Naive thymus-derived CD4-positive, alpha-beta T cell (primary cell): ENCODE measurements at places on chromosomes 4 and X.
A peak's percentile ranks its signal among the peaks of the same experiment; 100 is the strongest.

DNA sequence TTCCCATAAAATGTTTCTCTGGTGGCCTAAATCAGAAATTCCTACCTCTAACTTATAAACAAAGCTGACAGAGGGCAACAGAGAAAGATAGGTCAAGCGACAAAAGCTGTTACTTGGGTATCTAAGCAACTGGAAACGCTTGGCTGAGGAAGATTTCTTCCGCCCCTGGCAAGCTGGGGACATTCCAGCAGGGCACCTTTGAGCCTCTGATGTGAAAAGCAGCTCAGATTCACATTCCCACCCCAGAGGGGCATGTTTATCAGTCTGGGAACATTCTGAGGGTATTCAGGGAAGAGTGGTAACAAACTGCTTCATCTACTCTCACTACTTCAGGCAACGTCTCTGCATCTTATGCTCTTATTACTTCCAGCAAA, 3.5 kb upstream of the CDS1 start:
- DNase-seq = no peak

DNA sequence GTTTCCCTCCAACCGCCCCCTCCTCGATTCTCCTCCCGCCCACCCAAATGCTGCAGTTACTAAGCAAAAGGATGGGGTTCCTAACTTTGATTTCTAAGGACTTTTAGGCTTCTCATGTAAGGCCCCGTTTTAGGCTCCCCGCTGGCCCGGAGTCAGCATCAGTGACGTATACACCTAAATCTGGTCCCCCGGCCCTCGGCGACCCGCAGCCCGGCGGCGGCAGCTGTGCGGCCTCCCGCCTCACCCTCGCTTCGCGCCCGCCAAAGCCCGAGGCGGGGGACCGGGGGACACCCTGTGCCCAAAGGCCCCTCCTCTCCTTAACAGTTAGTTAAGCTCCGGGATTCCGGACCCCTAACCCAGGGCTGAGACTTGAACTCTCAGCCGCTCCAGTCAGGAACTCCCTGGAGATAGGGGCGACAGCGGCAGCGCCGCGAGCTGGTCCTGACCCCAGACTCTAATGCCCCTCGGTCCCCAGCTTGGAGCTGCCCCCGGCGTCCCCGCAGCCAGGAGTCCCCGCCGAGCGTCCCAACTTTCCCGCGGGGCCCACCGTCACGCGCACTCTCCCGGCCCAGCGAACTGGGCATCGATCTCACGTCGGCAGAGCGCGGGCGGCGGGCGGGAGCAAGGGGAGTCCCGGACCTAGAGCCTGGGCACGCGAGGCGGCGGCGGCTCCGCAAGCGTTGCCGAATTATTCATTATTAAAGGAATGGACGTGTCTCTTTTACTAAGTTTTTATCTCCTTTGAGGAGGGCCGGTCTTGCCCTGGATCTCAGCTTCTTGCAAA, 1.5 kb upstream of the NR3C2 start:
- peak; percentile 49 for DNase-seq

- no peak for DNase-seq
Measured at GRCh38 chr4:98377559-98377958, 116.4 kb downstream of the RAP1GDS1 start.

DNA sequence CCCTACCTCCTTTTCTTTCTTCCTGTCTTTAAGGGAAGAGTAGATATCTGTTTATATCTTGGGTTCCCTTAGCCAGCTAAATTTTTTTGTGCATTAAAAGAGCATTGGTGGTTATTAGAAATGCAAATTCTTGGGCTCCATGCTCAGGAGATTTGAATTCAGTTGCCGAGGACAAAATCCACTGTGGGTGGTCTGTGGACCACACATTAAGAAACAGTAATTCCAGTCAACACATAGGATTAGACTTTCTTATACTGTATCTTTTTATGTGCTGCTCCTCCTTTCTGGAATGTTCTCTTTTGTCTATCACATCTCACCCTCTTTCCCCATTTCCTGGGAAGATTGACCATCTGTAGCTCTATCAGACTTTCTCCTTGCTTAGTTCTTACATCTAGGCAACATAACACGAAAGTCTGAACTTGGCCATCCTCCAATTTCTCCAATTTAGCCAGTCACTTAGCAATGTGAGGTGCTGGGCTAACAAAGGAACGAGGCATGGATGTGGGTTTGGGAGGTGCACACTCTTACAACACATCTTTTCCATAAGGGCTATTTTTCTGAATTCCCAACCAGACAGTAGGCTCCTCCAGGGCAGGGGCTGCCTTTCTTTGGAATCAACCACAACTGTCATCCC, 5.3 kb upstream of the PDLIM3 start:
- no peak for DNase-seq

GRCh38 chrX:39397561-39398199, 596.4 kb downstream of the MID1IP1 start:
- DNase-seq = no peak

GRCh38 chr4:4726051-4726450, 133.4 kb upstream of the MSX1 start:
- DNase-seq = no peak

GRCh38 chr4:147368948-147369347, 111.9 kb upstream of the EDNRA start:
- no peak for DNase-seq

GRCh38 chr4:113977526-113977855, 2.0 kb downstream of the ARSJ start:
- no peak for DNase-seq

DNA sequence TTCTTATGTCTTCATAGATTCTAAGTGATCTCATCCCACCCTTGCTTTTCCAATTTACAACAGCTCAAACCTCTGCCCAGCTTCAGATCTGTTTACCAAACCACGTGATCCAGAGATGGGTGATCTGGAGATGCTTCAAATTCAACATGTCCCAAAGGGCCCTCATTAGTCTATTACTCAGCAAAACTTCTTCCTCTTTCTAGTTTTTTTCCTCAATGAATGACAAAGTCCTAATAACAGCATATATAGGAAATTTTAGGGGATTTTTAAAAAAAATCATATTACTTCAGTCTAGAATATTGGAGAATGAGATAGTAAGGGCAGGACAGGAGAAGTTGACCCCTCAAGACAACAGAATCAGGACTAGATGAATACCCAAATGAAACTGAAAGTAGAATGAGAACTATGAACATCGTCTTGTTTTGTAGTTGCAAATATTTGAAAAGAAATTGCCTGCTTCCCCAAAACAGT, 127.1 kb downstream of the CFAP299 start:
- DNase-seq = no peak

DNA sequence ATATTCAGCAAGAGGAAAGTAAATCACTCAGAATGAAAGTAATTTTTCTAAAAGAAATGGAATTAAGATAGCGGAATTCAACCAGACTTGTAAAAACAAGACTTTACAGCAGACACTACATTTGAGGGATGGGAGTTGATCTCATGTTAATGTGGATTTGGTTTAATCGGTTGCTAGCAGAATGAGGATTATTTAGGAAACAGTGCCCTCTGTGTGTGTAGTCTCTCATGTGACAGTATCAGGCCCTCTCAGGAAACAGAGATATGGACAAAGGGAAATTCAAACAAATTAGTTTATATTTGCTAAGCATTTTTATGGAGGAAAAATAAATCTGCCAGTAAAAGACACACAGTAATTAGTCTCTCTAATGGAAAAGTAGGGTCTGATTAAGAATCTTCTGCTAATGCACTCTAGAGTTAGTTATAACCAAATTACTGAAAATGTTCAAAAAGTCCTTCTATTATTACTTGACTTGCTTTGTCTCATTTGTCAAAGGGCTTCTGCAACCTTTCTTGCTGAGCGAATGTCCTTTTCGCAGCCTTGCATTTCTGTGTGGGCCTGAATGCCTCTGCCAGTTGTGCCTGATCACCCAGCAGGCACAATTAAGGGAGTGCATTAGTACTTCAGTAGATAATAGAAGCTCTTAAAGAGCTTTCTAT, 1282.3 kb upstream of the TENM3 start:
- DNase-seq = no peak

DNA sequence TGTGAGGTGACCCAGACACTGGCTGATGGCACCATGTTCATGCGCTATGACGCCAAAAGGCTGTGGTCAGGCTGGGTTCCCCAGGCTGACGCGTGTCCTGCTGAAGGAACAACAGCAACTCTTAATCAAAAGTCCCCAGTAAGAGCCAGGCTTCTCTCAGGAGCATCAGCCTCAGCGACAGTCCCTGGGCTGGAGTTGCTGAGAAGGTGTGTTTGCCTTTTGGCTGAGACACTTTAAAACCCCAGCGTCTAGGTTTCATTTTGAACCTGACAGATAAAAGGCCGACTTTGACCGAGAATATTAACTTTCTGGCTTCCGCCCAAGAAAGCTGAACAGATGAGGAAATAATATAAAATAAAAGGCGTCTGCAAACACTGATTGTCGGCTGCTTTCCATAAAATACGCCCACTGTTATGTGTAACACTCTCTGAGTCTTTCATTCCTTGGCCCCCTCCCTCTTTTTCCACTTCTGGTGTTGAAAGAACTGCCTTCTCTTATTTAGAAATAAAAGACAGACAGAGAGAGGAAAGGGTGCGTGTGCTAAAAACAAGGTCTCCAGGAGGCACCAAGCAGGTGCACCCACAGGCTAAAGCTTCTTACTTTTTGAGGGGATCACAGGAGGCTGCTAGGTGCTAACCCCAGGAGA, 373.6 kb downstream of the MID1IP1 start:
- peak; percentile 9 for DNase-seq

DNA sequence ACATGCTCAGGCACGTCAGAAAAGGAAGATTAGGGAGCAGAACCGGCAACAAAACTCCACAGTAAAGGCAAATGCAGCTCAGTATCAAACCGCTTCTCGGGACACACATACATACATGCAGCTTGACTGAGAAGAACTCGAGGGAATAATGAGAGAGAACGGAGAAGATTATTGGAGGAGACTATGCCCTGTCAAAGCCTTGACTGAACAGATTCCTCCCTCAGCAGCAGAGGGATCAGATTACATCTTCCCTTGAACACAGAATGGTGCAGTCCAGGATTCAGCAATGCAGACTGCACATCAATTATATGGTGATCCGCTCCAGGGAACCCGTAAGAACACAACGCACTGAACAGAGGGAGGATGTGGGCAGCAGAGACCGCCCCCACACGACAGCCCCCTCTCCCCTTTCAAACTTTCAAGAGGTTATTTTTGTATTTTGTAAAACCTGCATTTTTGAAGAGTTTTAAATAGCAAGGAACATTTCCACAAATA, 183.2 kb downstream of the FBXW7 start:
- DNase-seq = peak; percentile 21
